ENCODE measurements at places on chromosomes 12 and 14. TPM values are rescaled to one million over a fixed set of nuclear protein-coding genes. Genes with fewer than 3 reads are reported as not detected.
A peak's percentile ranks its signal among the peaks of the same experiment; 100 is the strongest.

- H3K27ac ChIP-seq = no peak overlapping the region
- no peaks in the 10 kb centered on the region for H3K4me1 ChIP-seq
- no peak overlapping the region for H3K4me3 ChIP-seq
- DNase-seq = no peak
- no peaks in the 10 kb centered on the region for H3K27me3 ChIP-seq
Measured at GRCh38 chr12:85369365-85370154, 89.5 kb downstream of the ALX1 start.

The AMIGO2 gene
- total RNA-seq = 6.7 TPM

DNA sequence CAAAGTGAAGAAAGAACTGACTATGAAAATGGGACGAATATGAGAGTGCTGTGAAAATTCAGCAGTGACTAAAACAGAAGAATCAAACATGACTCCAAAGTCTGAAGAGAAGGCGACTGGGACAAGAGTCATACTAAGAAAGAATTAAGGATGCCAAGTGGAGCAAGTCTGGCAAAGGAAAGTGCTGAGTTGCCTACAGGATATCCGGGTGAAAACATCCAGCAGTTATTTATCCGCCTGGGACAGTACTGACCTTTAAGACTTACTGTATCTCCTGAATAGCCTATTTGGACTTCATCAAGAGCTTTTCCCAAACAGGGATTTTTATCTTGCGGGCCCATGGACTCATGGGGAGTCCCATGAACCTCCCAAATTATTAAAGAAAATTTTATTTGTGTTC is 41.1 kb downstream of the KICS2 start:
- H3K36me3 ChIP-seq = no peaks in the 10 kb centered on the region
- no peak for DNase-seq
- H3K4me3 ChIP-seq = no peak overlapping the region
- no peaks in the 10 kb centered on the region for H3K27me3 ChIP-seq

The GLIPR1L2 gene
- total RNA-seq = 0.80 TPM

- no peak for DNase-seq
- H3K4me3 ChIP-seq = peak overlapping the region; percentile 45
- H3K27ac ChIP-seq = no peak overlapping the region
- peaks cover 4% of the 10 kb centered on the region for H3K4me1 ChIP-seq
- peaks cover 2% of the 10 kb centered on the region for H3K27me3 ChIP-seq
Measured at GRCh38 chr12:57226588-57227314, 2.8 kb upstream of the SHMT2 start.

DNA sequence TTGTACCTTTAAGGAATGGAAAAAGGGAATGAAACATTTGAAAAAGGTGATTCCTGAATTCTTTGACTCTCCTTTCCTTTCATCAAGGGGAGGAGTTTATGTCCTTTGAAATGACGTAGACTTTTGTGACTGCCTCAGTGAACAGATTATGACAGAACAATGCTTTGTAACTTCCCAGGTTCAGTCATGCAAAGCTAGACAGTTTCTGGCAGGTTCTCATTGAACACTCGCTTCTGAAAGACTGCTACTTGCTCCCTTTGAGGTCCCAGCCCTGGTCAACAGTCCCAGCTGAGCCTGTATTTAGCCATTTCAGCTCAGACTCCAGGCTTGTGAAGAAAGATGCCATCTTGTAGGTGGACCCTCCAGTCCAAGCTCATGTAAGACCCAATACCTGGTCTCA is 1178.9 kb downstream of the BCL11B start:
- H3K4me1 ChIP-seq = no peaks in the 10 kb centered on the region
- no peak overlapping the region for H3K27ac ChIP-seq
- no peak overlapping the region for H3K4me3 ChIP-seq

DNA sequence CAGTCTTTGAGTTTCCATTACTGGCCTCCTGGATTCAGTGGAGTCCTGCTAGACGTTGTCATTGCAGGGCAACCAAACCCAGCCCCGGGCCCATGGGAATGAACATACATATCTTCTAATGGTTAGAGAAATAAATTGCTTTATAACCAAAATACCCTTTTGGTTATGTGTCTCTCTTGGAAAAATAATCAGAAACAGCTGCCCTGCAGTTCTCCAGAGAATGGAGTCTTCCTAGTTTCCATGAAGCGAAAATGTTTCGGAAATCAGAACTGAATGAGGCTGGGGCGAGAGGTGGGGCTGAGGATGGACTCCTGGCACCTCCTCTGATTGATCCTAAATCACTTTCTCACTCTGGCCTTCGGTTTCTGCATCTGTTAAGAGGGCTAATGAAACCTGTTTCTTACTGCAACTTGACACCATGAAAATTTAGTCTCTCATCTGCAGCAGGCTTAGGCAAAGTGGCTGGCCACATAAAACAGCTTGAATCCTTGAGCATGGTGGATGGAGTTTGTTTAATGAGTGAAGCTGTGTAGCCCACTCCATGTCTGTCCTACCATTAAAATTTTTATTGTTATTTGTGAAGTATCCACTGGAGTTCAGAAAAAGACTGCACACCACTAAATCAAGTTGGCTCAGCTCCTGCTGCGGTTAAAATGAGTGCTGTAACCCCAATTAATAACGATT is 198.9 kb downstream of the CACNA1C start:
- H3K27me3 ChIP-seq = no peaks in the 10 kb centered on the region
- no peaks in the 10 kb centered on the region for H3K36me3 ChIP-seq
- H3K27ac ChIP-seq = peak overlapping the region; percentile 43
- DNase-seq = no peak
- H3K4me3 ChIP-seq = no peak overlapping the region
- H3K4me1 ChIP-seq = no peaks in the 10 kb centered on the region

The GDF3 gene
- total RNA-seq = not detected

- no peak overlapping the region for H3K4me3 ChIP-seq
- H3K27ac ChIP-seq = no peak overlapping the region
- DNase-seq = no peak
- H3K27me3 ChIP-seq = no peaks in the 10 kb centered on the region
- H3K4me1 ChIP-seq = no peaks in the 10 kb centered on the region
Measured at GRCh38 chr14:61746881-61747280, 15.3 kb upstream of the SNAPC1 start.

DNA sequence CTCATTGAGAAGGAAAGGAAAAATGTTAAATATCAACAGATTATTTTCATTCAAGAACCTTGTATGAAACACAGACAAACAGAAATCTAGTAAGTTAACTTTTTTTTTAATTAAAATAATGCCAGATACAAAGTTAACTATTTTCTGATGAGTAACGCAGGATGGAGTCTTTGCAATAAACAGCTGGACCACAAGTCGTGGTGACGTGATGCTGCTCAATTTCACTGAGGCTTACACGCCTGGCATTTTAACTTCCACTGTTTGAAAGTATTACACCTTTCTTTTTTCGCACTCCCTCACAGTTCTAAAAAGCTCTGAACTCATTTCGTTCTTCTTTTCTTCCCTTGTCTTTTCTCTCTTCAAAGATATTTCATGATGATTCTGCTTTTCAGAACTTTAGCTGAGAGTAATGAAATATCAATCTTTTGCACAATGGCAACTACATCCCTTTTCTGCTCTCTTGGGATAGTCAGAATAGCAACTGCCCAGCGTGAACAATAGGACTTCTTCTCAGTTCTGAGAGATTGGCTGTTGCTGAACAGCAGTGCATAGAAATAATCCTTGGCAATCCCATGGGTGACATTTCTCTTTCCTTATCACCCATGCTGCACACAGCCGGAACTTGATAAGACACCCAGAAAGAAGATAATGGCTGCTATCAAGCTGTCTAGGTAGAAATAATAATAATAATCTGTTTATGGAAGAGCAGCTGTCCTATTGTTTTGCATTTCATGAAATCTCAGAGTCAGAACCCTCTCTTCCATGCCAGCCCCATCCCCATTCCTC is 160.5 kb downstream of the BTG1 start:
- H3K4me1 ChIP-seq = no peaks in the 10 kb centered on the region
- H3K27ac ChIP-seq = peak overlapping the region; percentile 65
- H3K4me3 ChIP-seq = no peak overlapping the region
- DNase-seq = no peak

- no peak overlapping the region for H3K27ac ChIP-seq
- no peaks in the 10 kb centered on the region for H3K27me3 ChIP-seq
Measured at GRCh38 chr12:103827911-103828391, 13.1 kb downstream of the NT5DC3 start.

DNA sequence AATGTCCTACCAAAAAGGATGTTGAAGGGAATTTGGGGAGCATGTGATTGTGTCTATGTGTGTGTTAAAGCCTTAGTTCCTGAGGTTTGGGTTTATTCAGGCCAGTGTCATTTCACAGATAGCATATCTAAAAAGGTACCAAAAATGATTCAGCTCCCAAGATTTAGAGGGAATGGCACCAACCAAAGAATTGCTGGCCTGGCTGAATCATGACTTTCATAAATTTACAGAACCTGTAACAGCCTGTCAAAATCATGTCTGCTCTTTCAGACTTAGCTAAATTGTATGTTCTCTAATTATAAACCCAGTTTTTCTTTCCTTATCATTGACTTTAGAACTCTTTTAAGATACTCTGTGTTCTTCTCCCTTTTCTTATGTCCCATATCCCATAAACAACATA is 231.5 kb downstream of the NUBPL start:
- no peak overlapping the region for H3K4me3 ChIP-seq
- H3K4me1 ChIP-seq = no peaks in the 10 kb centered on the region
- no peak overlapping the region for H3K27ac ChIP-seq

DNA sequence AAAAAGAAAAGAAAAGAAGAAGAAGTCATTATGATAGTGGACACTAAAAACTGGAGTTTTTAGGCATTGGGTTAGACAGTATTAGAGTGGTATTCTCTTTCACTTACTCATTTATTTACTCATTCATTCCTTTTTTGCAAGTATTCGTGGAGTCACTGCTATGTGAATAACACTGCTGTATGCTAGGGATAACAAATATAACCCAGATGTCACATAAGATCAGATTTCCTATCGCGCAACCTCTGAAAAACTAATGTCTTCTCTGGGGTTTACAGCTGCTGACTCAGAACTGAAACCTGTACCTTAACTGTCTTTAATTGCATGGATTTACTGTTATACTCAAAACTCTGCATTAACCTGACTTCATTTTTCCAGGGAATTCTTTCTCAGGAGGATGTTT is 353.7 kb downstream of the LRIG3 start:
- H3K4me3 ChIP-seq = no peak overlapping the region
- no peak for DNase-seq
- H3K27ac ChIP-seq = no peak overlapping the region
- H3K4me1 ChIP-seq = no peaks in the 10 kb centered on the region

GRCh38 chr14:85959063-85959462 is 429.1 kb downstream of the FLRT2 start:
- no peak overlapping the region for H3K4me3 ChIP-seq
- H3K27me3 ChIP-seq = no peaks in the 10 kb centered on the region
- H3K4me1 ChIP-seq = no peaks in the 10 kb centered on the region
- no peak for DNase-seq
- H3K27ac ChIP-seq = no peak overlapping the region

The KRT72 gene
- total RNA-seq = not detected

Measured in breast epithelium (tissue), 4 donors.